ENCODE measurements at places on chromosomes 2 and 18.

- DNase-seq = no peak
These were observed 27.4 kb downstream of the FABP1 start for GRCh38 chr2:88100489-88100858.

- no peak for DNase-seq
These were observed 363.7 kb downstream of the SLC4A3 start for GRCh38 chr2:219991116-219991515.

- DNase-seq = no peak
These were observed 24.4 kb upstream of the FTCDNL1 start for GRCh38 chr2:199875400-199875799.

- DNase-seq = peak; percentile 67
These were observed 34.2 kb downstream of the B4GALT6 start for GRCh38 chr18:31649978-31650719.

- peak; percentile 87 for DNase-seq
These were observed 135.0 kb downstream of the WDSUB1 start for GRCh38 chr2:159151198-159152127.

DNA sequence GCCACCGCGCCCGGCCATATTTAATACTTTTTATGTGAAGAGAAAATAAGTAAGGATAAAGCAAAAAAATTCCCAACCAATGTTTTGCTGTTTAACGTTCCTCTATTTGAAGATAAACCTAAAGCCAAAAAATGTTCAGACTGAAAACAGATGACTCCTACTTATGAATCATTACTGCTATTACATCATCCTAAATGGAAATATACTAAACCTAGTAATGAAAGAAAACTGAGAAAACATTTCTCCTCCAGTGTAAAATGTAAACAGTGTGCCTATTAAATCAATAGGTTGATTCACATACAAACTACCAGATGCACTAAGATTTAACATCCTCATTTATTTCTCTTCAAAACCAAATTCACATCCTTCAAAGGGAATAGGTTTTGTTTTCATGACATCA, 43.5 kb downstream of the CWC22 start:
- DNase-seq = no peak

GRCh38 chr2:57296795-57297517, 749.6 kb upstream of the VRK2 start:
- no peak for DNase-seq

GRCh38 chr18:28559511-28559910, 382.6 kb upstream of the CDH2 start:
- DNase-seq = peak; percentile 34

DNA sequence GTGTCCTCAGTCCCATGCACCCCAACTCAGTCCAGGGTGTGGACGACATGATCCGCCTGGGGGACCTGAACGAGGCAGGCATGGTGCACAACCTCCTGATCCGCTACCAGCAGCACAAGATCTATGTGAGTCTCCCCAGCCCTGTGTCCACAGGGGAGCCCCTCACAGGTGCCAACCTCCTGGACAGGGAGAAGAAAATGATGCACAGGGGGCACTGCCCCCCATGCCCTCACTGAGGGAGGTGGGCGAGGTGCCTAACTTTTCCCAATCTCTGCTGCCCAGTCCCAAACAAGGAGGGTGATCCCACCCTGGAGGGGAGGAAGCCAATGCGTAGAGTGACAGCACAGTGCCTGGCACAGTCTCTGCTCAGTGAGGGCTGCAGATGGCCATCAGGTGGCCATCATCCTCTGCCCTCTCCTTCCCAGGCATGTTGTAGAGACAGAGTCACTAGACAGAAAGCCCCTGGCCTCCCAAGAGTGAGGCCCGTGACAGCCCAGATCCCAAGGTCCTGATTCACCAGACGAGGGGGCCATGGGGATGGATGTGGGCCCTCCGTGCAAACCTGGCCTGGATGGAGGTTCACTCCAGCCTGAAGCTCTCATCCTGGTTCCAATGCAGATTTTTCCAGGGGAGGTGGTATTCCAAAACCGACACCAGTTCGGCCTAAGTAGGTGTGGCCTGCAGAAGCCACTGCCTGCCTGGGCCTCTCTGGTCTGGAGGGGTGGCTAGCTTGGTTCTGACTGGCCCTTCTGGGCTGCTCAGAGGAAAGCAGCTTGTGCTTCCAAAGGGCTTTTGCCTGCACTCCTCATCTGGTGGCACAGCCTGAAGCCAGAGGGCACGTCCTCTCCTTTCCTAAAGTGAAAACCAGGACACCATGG, 30.0 kb downstream of the MYO7B start:
- no peak for DNase-seq

- no peak for DNase-seq
These were observed 3.3 kb upstream of the OSBPL6 start for GRCh38 chr2:178191004-178191508.

- no peak for DNase-seq
These were observed 511.8 kb downstream of the CPS1 start for GRCh38 chr2:211068108-211068780.

DNA sequence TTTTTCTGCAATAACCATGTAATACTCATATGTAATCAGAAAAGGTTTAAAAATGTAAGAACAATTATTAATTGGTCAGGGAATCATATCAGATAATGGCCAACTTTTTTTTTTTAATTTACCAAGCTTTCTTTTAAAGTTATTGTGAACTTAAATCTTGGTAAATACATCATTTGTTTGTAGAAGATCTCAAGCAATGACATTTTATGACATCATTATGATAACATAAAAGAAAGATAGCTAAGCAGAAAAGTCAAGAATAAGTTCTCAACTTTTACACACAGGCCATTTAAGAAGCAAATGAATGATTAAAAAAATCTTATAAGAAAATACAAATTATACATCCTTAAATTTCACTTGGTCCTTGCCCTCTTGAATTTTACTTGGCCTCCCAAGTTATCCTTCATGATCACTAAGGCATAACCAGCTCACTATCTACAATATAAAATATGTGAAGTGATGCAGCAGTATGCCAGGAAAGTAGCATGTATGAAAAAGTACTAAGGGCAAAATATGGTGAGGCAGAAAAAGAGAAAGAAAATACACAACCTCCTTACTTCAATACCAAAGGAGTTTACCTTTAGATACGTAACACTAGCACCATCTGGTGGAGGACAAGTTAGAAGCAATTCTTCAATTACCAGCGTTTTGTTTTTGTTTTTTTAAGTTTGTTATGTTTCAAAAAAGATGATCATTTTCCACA, 116.6 kb downstream of the SRBD1 start:
- peak; percentile 77 for DNase-seq

DNA sequence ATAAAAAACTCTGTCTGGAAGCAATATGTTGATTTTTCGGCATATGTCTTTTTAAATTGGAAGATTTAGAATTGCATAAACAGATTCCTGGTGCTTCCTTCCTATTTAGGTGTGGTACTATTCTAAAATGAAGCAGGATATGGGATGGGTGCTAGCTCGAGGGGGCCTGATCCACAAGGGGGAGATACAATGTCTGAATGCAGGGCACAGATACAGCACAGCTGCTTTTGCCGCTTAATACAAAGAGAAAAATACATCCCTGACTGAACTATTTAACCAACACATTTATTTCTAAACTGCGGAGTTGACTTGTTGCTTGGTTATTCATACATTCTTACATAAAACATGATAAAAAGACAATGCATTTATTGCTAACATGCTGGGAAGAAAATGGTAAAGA, 169.1 kb downstream of the TMEFF2 start:
- no peak for DNase-seq

GRCh38 chr18:28284132-28284531, 107.2 kb upstream of the CDH2 start:
- DNase-seq = no peak

- no peak for DNase-seq
These were observed 53.7 kb upstream of the SLC4A10 start for GRCh38 chr2:161570424-161571050.

GRCh38 chr2:105142239-105142638, 99.3 kb upstream of the GPR45 start:
- DNase-seq = no peak

DNA sequence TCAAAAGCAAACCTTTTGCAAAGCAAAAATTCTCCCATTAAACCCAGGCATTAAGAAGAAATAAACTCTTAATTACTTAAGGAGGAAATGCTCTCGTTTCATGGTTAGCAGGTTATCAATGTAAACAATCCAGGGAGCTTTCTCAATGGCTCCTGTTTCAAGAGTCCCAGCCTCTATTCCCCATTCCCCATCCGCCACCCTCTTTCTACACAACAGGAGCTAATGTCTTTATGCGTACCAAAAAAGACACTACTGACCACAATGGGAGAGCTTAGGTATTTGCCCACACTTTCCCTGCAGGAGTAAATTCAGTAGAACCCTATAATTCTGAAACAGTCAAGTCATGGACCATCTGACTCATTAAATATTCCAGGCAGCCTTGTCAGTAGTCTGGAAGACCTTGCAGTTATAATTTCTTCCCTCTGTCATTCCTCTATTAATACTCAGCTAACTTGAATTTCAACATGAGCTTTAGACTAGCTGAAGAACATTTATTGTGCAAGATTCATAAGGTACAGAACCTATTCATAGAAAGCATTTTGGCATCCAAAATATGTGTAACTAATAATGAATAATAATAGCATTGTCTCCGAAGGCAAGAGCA, 48.6 kb downstream of the SLC8A1 start:
- no peak for DNase-seq

DNA sequence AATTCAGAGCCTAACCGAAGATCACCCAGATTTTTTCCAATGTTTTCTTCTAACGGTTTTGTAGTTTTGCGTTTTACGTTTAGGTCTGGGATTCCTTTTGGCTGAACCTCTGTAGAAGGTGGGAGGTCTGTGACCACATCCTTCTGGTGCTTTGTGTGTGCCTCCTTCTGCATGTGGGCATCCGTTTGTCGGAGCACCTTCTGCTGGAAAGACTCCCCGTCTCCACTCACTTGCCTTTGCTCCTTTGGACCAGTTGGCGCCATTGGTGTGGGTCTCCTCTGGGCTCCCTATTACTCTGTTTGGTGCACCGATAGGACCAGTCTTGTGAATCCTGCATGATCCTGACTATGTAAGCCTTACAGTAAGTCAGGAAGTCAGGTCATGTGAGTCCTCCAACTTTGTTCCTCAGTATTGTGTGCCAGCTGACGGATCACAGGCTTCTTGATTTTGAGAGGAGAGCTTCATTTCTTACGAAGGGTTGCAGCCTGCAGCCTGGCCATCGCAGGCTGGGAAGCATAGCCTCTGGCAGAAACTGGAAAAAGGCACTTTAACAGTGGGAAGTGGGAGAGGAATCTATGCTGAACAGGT, 13.6 kb downstream of the AQP12A start:
- DNase-seq = no peak

GRCh38 chr2:144261336-144261735, 258.6 kb downstream of the ZEB2 start:
- no peak for DNase-seq

DNA sequence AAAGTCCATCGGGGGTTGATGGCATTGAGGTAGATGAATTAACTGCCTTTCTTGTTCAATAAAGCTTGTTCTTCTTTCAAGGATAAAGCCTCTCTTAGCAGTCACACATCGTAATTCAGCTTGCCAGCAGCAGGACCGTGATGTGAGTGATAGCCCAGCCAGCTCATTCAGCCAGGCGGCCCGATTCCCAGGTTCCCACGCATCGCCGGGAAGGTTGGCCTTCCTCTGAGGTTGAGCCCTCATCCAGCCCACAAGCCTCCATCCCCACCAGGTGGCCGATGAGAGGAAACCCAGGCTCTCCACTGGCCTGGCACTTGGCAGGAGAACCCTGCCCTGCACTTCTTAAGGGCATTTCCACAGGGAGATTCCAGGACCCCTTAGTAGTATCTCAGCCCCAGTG, 4.7 kb downstream of the AGAP1 start:
- DNase-seq = no peak

DNA sequence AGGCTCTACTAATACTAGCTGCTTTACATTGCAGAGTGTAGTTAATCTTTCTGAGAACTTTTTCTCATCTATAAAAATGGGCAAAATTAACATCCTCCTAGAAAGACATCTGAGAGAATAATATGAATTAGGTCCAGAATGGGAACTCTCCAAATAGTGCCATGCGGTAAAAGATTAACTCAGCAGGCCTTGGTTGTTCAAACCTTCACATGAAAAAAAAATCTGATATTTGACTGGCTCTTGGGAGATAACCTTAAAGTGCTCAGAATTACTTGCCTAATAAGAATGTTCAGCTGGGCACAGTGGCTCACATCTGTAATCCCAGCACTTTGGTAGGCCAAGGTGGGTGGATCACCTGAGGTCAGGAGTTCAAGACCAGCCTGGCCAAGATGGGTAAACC, 5.5 kb upstream of the CXXC1 start:
- DNase-seq = no peak

DNA sequence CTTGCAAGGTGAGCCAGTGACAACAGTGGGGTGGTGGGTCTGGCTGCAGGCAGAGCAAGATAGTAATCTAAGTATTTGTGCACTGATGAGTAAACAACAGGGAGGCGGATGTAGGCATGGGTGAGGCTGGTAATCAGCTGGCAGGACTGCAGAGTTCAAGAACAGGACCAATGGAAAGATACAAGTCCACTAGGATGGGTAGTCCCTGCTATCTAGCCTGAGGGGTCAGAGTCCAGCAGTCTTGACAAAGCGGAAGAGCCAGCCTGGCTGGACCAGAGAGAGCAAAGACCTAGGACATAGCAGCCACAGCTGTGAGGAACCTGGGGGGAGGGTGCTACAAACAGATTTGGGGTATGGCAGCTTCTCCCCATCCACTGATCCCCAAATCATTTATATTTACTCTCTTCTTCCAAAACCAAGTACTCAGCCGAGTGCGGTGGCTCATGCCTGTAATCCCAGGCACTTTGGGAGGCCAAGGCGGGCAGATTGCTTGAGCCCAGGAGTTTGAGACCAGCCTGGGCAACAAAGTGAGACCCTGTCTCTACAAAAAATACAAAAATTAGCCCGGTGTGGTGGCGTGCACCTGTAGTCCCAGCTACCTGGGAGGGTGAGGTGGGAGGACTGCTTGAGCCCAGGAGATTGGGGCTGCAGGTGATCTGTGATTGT, 25.9 kb downstream of the VIL1 start:
- DNase-seq = no peak

- DNase-seq = peak; percentile 9
These were observed 17.9 kb upstream of the CAVIN2 start for GRCh38 chr2:191864628-191865374.

- no peak for DNase-seq
These were observed 9.1 kb downstream of the PECR start for GRCh38 chr2:216072473-216072872.

DNA sequence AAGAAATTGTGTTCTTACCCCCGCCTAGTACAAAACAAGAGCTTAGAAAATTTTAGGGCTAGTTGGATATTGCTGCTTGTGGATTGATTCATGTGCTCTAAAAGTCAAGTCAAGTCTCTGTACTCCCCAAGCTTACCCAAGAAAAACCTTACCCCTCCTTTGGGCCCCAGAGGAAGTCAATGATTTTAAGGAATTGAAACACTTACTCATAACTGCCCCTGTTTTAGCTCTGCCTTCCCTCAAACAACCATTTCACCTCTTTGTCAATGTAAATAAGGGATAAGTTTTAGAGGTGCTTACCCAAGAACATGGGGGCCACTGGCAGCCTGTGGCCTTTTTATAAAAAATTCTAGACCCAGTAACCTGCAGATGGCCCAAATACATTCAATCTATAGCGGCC, 136.6 kb upstream of the RMP24 start:
- DNase-seq = no peak

GRCh38 chr2:80141007-80141726, 163.4 kb downstream of the LRRTM1 start:
- DNase-seq = no peak

- no peak for DNase-seq
These were observed 56.3 kb downstream of the GREB1L start for GRCh38 chr18:21298351-21298750.

Measured in NCI-H69 (cell line).